Cortex of kidney (tissue), 1 donor: ENCODE measurements at places on chromosomes 1 and 21.

DNA sequence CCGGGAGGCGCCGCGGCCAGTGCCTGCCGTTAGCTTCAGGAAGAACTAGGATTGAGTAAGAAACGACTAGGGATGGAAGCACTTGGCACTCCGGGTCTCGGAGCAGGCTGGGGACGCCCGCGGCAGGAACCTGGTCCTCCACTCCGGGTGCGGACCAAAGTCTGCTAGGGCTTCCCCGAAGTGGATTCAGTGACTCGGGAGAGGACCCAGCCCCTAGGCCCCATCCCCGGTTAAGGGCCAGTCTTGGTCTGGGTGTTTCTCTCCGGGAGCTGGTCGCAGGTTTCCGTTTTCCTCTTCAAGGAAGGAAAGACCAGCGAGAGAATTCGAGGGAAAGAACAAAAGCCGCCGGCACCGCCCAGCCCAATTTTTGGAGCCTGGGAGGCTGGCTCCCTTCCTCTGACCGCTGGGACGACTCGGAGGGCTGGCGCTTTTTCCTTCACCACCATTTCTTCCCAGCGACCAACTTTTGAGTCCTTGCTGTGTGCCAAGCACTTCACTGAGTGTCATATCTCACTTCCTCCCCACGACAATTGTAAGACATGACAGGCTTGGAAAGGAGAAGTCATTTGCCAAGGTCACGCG, 16.8 kb upstream of the STMN1 start:
- DNase-seq = no peak

- DNase-seq = no peak
These were observed 40.4 kb downstream of the LDLRAD2 start for GRCh38 chr1:21852282-21853130.

DNA sequence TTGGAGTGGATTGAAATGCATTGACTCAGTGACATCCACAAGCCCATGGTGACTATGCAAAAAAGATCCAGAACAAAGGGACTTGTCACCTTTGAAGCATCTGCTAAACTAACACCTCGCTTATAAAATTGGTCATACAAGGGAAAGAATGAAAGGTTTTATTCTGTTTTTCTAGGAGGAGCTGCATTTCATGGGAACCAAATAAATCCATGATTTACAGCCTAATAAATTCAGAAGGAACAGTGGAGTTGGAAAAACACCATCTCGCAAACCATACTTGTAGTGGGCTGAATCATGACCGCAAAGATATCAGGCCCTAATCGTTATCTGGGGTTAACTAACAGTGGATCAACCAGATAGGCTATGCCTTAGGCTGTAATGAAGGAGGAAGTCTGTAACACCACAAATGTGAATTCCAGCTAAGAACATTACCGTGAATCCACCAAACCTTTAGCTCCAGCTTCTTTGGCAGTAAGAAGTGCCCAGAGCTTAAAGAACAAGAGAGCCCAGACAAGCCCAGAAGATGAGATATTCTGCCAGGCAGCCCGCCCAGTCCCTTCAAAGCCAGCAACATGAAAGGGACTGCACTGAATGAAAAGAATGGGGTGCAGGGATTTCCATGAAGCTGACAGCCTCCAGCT, 27.4 kb downstream of the RSPH1 start:
- DNase-seq = no peak

DNA sequence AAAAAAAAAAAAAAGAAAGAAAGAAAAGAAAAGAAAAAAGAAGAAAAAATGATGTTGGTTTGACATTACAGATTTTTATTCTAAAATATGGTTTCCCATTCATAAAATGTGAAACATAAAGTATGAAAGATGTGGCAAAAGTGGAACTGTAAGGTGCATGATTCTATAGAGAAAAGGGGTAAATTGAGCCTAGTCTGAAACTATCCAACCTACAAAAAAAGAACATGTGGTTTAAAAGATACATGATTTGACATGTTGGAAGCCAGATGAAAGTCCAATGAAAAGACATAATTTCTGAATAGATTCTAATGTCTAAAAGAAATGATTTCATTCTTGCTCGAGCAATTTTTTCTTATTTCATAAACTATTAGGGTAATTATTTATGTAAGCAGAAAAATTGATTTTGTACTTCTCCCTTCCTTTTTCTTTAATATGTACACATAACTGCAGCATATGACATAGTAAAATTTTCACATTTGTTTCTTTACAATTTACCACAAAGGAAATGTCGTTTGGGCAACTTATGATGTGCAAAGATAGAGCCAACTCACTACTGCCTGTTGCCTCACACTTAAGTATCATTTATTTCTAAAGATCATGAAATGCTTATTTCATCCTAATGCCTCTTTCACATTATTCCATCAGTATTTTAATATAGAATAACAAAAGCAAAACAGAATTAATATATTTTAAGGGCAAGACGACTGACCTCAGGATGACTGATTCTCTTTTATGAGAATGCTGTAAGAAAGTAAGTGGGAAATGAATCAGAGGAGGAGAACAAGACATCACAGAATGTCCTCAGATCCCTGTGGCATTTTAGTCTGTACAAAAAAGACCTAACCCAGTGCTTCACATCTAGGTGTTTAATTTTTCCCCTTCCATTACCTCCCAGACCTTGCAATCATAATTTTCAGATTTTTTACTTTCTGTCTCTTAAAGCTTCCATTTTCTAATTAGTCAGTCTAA, 165.8 kb upstream of the HMCN1 start:
- DNase-seq = no peak

GRCh38 chr1:5297180-5297885, 642.9 kb downstream of the AJAP1 start:
- DNase-seq = no peak

- DNase-seq = no peak
These were observed 6.8 kb downstream of the TRNP1 start for GRCh38 chr1:27000090-27000816.

GRCh38 chr1:31310198-31310597, 13.4 kb downstream of the ZCCHC17 start:
- DNase-seq = no peak

- no peak for DNase-seq
These were observed 60.6 kb upstream of the LRRC8B start for GRCh38 chr1:89464008-89464407.

DNA sequence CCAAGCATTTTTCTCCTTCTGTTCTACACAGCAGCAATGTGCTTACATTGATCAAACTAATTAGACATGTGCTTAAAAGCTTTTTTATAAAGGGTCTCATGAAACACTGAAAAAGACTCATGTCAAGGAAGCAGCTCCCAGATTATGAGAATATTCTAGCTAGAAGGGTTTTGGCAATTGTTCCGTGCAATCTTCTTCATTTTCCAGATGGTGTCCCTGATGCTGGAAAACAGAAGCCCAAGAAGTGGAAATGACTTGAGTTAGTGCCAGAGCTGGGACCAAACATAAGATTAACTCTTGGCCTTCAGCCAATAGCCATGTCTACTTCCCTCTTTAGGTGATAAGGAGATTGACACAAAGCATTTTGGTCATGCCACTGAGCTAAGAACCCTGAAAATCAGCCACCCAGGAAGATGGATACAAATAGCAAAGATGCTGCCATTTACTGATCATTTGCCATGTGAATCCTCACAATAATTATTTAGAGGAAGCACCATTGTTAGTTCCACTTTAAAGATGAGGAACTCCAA, 110.8 kb downstream of the MATN1 start:
- no peak for DNase-seq

- no peak for DNase-seq
These were observed 181.2 kb upstream of the GALNT2 start for GRCh38 chr1:229885568-229886495.

DNA sequence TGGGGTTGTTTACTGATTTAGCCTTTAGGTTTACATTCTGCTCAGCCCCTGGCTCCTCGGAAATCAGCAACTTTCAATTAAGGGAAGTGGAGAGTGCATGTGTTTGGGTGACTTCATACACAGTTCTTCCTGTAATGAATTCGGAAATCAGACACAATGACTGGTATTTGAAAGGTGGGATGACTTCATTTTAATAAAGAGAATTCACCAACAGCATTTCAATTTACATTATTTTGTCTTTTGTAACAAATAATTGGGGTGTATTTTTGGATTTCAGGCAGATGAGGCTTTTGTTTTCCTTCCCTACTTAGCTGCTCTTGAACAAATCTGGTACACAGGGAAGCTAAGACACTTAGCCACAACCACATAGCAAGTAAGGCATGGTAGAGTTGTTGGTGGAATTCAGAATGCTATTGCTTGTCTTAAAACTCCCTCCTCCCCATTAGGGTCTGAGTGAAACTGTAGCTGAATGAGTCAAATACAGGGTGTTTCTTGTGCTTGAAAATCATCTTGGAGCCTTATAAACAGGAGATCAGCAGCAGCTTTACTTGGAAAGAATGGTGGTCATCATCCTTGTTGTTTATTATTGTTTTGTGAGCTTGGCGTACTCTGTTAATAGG, 917 bp downstream of the STX12 start:
- no peak for DNase-seq

DNA sequence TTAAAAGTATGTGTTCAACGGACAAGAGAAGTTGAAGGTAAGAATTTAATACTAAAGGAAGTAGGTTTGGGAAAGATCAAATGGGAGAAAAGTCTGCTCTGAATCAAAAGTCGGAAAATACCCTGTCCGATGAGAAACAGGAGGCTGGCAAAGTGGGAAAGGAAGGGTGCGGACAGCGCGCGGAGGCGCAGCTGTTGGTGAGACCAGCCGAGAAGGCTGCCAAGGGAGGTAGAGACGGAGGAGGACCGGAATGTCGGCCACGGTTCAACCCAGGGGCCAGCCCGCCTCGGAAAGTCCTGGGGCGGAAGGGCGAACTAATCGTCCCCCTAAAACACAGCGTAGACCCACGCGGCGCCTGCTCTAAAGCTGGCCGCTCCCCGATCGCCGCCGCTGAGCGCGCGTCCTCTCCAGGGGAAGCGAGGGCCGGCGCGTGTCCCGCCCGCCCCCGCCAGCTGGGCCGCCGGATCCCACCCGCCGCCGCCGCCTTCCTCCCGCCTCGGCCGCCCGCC, 639 bp upstream of the SPATA1 start:
- DNase-seq = peak; percentile 66

- DNase-seq = no peak
These were observed 11.3 kb upstream of the IL22RA1 start for GRCh38 chr1:24154215-24154614.

DNA sequence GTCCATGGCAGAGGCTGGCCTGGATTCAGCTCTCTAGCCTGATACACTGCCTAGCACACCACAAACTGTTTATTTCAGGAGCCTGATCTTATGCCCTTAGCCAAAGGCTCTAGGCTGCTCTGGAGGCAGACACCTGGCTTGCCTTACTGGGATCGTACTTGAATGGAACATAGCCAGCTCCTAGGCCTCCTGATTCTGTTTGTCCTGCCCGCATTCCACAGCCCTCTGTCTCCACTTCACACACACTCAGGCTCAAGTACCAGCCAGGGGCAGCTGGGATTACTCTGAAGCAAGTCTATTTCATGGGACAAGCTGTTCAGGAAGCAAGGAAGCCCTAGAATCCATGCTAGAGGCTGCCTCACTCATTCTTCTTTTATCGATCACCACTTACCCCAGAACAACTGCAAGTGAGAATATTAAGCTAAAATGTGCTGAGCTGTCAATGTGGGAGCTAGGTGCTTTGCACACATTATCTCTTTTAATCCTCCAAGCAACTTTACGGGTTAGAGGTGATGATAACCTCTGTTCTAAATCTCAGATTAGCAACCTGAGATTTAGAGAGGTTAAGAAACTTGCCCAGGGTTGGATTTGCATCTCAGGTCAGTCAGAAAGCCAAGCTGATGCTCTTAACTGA, 31.1 kb upstream of the CYP4B1 start:
- DNase-seq = no peak

- DNase-seq = no peak
These were observed 1.3 kb downstream of the RIT1 start for GRCh38 chr1:155909894-155910293.

- no peak for DNase-seq
These were observed 75.6 kb upstream of the KAZN start for GRCh38 chr1:14522926-14523241.

- no peak for DNase-seq
These were observed 144.6 kb downstream of the PLPP3 start for GRCh38 chr1:56434740-56435139.

- DNase-seq = no peak
These were observed 40.3 kb upstream of the CCDC190 start for GRCh38 chr1:162901243-162901642.

- no peak for DNase-seq
These were observed at the start of gene SLC16A4 for GRCh38 chr1:110390692-110391245. TSS of gene SLC16A4 (minus strand) at chr1:110391026. CDS start at chr1:110389323, 1,703 bp downstream.

GRCh38 chr1:228469413-228470162, 17.6 kb upstream of the RNF187 start:
- DNase-seq = no peak

DNA sequence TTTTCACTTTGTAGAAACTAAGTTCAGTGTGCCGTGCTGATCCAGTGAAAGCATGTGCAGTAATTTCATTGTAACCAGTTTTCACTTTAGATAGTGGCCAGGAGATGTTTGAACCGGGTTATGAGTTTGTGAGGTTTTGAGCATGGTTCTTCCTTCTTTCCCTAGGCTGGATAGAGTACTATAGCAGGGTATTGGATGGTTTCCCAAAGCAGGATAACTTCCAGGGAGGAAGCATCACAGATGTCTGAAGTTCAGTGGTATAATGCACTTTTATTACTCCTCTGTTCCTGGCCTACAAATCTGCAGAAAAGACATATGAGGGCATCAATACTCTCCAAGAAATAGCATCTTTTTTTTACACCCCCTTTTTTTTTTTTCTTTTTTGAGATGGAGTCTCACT, 823.1 kb downstream of the USP25 start:
- no peak for DNase-seq

GRCh38 chr1:179814546-179814838, 63.1 kb downstream of the TOR1AIP2 start:
- DNase-seq = no peak

DNA sequence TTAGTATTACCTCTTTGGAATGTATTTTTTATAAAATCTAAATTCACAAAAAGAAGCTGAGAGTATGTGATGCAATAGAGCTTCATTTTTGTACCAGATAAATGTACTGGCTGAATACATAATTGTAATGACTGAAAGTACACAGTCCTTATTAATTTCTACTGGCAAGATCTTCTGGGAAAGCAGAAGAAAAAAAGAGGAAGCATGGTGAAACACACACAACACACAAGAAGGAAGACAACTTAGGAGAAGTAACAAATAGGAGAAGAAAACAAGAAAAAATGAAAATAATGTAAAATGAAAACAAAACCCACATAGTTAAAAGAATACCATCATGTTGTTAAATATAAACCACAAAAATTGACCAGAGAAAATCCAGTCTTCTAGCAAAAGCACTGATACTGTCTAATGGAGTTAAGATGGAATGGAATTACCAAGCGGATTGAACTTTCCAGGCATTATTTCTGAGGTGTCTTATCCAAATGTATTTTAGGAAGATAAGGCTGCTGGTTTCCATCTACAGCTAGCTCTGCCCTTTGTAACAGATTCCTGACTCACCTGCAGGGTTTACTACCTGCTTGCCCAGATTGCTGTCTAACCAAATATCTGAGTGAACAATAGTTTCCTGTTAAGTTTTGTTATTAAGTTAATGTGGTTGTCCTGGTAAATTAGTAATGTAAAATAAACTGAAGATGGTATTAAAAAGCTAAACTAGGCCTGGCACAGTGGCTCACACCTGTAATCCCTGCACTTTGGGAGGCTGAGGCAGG, 4.5 kb upstream of the COP1 start:
- no peak for DNase-seq

DNA sequence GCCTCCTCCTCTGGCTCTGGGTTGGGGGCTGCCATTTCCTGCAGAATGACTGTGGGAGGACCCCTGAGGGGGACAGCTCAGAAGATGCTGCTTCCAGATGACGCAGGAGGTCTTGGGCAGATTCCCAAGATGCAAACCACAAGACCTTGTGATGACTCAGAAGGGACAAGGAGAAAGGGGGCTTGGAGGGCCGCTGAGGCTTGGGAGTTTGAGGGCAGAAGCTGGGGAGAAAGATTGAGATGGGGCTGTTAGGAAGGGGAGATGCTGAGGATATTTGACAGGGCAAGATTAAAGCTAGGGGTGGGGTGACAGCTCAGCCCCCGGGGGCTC, 7.5 kb downstream of the PTPRU start:
- DNase-seq = no peak
